ENCODE measurements at places on chromosomes 12 and 14. TPM values are rescaled to one million over a fixed set of nuclear protein-coding genes. Genes with fewer than 3 reads are reported as not detected.

The EEA1 gene
- total RNA-seq = 59.2 TPM

DNA sequence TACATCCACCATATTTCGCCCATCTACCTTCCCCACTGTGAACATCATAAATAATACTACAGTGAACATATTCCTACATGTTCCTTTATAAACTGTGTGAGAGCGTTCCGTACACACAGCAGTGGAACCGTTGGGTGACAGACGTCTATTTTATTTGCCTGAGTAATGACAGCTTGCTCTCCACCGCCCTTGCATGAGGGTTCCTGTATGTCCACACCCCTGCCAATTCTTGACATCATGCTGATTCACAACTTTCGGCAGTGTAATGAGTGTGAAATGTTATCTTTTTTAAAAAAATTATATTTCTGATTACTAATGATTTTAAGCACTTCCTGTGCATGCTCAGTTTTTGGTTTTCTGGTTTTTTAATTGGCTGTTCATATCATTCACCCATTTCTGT, 4.3 kb upstream of the RAD52 start:
- no peak for DNase-seq

DNA sequence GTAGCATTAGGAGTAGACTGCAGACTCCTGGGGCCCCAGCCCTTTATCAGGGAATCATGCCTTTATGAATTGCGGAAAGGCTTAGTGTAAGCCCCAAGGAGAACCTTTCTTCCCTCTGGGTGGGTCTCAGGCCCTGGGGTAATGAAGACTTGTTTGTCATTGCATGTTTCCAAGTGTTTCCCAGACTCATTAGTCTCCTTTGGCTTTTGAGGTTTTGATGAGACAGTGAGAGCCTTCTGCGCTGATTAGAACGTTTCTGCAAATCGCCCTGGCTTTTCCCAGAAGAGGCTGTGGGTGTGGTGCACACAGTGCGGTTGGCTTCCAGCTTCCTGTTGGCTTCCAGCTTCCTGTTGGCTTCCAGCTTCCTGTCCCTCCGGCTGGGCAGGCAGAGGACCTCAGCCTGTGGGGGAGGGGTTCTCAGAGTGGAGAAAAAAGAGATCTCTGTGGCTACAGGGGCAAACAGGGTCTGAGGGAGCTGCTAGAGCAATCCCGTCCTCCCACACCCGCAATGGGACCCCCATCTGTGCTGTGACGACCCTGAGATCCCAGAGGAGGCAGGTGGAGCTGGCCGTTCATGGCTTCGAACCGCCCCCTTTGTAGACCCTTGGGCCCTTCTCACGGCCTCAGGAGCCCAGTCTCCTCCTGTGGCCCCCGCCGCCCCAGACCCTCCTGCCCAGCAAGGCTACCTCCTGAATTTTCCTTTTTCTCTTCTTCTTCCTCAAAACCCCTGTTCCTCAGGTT, 42.1 kb downstream of the GPR68 start:
- DNase-seq = no peak

GRCh38 chr14:58291646-58292045, 6.7 kb upstream of the ARID4A start:
- DNase-seq = no peak

GRCh38 chr14:104133496-104133895, 4.9 kb upstream of the KIF26A start:
- no peak for DNase-seq
